Stimulated activated CD8-positive, alpha-beta memory T cell treated with anti-CD3 and anti-CD28 coated beads, Interleukin-7, amount 100 ng/mL, for 24 hours (primary cell): ENCODE measurements at places on chromosomes 4 and X.

DNA sequence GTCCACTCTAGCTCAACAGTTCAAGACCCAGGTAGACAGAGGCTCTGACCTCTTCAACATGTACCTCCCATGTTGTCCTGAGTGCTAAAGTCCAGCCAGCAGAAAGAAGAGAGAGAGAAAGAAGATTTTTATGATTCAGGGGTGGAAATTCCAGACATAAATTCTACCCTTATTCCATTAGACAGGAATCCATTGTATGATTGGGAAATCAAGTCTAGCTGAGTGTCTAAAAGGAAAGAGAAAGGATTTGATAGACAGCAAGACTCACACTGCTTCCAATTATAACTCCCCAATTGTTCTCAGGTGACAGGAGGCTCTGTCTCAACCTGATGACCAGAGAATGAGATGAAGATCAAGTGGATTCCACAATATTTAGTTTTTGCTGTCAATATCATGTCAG is 27.9 kb upstream of the PGM2 start:
- no peak for DNase-seq

GRCh38 chr4:107877361-107877760 is 52.6 kb downstream of the SGMS2 start:
- no peak for DNase-seq

DNA sequence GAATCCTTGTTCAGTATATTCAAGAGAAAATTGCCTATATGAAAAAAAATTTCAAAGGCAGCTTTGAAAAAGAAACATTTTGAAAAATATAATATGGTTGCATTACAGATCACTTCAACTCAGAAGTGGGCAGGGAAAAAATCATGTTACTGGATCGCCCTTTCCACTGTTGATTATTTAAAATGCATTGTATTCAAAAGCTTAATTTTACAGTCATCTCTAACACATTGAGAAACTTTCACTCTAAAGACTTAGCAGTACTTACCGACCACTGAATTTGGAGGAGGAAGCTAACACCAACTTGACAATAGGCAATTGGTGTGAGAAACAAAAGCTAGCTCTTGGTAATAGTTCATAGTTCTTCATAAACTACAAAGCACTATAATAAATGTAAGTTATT is 101.9 kb downstream of the CEP135 start:
- DNase-seq = no peak

DNA sequence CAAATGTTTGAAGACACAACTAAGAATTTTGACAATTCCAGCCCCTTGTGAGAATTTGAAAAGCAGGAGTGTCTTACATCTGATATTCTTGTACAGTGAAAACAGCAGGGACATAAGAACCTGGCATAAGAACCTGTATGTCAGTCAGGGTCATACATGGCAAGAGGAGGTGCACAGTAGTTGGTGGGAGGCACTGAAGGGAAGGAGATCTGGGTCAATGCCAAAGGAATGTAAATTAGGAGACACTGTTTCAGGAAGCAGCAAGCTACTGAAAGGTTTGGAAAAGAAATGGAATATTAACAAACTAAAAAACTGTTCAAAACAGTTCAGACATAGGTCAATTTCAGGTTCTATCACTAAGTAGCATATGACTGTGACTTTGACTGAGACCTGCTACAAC is 25.0 kb upstream of the SPP1 start:
- DNase-seq = no peak

DNA sequence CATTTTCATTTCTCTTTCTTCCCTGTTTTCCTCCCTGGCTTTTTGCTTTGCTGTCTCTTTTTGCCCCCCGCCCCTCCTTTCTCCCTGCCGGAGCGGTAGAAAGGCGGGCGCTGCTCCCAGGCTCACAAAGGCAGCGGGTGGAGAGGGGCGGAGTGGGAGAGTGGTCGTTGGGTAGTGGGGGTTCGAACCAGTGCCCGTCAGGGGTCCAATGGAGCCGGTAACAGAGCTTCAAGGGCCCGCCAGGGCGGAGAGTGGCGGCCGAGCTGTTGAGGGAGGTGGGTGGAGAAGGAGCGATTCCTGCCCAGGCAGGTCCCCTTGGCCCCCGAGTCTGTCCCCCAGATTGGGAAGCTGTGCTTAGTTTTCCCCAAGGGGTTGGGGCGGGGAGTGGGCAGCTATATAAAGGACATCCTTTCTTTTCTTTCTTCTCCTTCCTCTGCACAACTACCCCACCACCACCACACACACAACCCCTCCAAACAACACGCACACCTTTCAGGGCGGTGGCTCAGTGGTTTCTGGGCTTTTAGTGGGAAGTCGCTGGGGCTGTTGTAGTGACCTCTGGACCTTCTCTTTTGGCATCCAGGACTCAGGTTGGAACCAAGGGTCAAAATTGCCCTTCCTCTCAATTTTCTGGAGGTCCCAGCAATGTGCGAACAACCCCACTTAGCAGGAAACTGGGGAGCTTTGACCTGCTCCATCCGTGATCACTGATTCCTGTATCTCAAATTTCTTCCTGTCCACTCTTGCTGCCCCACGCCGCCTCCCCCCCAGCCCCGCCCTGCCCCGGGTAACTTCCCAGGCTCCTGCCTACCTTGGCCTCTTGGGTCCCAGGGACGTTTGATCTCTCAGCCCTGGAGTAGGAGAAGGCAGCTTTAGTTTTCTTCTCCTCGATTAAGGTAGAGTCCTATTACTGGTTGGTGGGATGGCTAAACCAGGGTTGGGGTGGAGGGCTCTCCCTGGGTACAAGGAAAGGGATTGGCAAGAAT is 1.9 kb downstream of the EFNB1 start:
- DNase-seq = no peak

DNA sequence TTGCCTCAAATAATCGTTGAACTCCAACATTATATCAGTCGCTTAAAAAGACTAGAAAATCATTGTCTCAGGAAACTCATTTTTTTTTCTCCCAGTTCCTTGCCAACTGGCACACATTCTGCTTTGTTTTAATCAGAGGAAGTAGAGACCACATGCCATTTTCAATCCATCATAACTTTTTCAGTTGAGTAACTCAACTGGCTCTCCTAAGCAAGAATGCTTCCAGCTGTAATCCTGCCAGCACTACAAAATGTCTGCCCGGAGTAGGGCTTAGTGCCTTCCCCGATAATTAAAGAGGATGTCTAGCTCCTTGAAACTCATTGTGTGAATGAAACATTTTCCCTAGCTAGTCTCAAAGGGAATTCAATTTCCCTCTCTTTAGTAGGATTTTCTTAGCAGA is 33.0 kb downstream of the FREM3 start:
- DNase-seq = no peak

GRCh38 chrX:19347916-19348315 is 4.2 kb downstream of the PDHA1 start:
- DNase-seq = no peak

- no peak for DNase-seq
Measured at GRCh38 chr4:38925492-38926413, 58.1 kb downstream of the FAM114A1 start.

DNA sequence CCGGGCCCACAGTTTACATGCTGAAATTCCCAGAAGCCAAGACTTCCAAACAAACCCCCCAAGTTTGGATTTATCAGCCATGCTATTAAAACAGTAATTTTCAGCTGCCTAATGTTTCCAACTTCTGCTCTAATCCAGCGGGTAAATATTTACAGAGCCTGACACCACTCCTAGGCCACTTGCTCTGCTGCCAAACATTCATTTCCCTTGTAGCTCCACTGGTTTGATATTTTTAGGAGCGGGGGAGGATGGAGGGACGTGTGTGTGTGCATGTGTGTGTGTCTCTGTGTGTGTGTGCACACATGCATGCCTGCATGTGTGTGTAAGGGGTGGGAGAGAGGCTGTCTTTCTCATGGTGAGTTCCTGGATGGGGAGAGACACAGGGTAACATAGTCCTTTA is 115.7 kb upstream of the PJA1 start:
- DNase-seq = no peak

DNA sequence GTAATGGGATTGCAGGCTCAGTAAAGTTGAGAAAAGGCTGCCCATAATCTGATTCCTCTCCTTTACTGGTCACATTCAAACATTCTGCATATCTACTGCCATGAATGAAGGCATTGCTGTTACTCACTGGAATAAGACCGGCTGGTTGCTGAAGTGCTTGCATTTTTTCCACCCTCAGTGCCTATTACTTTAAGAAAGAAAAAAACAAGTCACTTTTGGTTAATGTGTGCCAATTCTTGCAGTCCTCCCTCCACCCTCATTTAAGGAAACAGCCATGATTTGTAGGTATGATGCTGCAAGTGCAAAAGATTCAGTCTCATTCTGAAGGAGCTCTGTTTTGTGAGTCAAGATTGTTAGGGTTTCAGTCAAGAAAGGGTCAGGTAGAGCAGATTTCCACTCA is 94.9 kb downstream of the EMCN start:
- DNase-seq = no peak

GRCh38 chrX:151702741-151703340 is 7.6 kb downstream of the PRRG3 start:
- DNase-seq = no peak

DNA sequence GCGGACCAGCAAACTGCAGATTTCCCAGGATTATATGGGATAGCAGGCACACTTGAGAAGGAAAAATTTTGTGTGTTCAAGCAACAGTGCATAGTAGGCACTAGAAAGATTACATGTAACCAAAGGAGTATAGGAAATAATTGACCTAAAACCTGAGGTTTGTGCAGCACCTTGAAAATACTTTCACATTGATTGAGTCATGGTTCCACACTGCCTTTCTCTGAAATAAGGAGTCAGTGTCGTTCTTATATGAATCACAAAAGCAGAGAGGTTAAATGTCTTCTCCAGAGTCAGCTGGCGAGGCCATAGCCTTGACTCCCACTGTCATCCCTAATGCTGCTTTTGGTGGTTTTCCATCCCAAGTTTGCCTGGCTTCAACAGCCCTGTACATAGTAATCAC is 138.9 kb downstream of the SOWAHB start:
- no peak for DNase-seq

GRCh38 chrX:5586726-5587125 is 641.9 kb downstream of the NLGN4X start:
- no peak for DNase-seq

GRCh38 chr4:56727150-56727549 is 46.1 kb upstream of the HOPX start:
- no peak for DNase-seq

DNA sequence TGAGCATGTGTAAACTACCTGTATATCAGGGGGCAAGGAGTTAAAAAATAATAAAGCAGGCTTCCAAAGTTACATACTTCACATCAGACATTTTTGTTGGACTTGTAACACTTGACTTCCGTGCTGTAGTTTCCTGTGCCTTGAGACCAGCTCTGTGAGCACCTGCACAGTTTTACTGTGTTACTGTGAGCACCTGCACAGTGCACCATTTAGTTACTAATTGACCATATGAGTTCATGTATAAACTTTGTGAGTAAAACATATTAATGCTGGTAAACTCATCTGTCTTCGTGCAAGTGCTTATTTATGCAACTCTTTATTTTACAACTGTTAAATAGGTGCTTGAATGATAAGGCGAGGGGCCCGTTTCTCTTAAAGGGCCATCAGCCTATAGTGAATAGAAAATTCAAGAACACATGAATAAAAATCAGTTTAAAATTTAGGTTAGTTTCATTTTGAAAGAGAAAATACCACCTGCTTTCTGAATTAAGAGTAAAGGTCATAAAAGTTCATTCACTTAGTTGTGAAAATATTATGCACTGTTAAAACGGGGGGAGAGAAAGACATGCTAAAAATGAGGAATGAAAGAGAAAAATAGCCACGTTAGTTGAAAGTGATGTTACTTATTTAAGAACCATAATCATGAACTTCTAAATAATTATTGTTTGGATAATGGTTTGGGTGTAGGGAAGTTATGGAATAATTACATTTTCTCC is 42.4 kb downstream of the USP9X start:
- DNase-seq = no peak

DNA sequence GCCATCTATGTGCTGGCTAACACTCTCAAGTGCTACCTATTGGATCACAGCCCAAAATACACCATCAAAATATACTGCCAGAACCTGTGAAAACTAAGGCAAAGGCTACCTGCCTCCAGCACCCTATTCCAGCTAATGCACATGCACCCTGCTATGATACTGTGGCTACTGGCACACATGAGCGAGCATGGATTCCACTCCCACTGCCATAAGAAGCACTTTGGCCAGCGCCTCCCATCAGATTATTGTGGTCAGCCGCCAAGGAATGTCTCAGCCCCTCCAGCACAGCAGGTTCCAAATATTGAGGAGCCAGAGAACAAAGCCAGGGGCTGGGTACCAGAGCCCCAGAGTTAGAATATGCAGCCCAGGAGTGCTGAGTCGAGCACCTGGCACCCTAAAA is 32.5 kb upstream of the TMPRSS11F start:
- no peak for DNase-seq

DNA sequence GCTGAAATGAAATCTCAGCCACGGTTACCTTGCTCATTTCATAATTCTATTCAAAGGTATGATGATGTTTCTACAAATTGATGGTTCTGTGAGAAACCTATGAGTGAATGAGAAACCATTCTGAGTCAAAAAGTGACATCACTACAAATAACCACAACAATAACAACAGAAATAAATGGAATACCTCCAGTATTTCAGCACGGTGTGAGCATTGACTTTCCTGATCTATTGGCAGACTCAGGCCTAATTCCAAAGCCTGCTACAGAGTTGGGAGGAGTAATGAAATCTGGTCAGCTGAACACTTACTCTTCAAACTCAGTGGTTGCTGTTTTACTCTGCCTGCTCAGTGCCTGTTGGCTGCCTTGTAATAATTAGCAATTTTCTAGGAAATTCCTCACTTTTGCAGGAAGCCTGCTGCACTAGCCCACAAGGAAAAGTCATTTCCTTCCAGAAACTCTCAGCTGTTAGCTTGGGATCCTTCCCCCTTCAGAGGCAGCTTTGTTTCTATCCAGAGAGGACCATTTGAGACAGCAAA is 18.8 kb upstream of the SYNPO2 start:
- no peak for DNase-seq

DNA sequence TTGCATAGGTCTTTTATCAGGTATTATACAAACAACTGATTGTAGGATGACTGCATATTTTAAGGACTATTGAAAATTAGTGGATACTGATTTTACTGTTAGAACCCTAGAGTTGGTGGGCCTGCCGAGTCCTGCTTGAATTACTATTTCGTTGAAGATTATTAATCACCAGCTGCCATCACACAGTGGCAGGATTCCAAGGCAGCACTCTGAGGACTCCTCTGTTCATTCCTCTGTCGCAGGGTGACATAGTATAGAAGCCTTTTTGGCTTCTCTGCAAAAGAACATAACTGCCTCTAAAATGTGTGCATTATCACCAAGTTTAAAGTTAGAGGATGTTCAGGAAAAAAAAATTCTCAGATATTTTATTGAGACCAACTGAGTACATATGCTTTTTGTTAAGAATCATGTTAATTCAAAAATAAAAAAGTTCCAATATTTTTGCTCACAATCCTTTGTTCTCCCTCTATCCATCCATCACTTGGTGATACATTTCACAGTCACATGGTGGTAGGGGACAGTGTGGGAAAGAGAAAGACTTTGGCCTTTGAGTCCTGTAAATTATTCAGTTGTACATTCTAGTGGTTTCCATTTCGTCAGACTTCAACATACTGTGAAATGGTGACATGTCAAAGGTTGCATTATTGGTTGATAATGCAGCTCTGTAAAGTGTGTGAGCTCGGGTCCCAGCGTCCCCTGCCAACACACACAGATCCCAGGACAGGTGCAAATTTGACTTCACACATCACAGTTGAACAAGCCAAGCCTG is 332.5 kb downstream of the GRID2 start:
- DNase-seq = no peak
